ENCODE measurements at places on chromosomes 7 and 10.

DNA sequence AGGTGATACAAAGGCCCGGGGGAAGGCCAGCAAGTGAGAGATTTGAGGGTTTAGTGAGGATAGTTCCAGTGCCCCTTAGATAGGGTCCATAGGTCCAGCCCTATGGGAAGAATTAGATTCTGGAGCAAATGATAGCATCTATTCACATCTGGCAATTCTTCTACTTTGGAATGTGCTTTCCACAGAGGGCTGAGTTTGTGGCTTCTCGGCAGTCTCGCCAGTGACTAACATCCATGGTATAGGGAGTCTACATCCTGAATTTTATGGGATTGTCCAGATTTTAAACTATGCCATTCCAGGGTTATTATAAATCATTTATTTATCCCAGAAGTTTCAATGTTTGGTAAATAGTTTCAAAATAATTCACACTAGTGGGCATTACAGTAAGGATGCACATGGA is 207.3 kb upstream of the ADO start:
- no peak for DNase-seq

- DNase-seq: no peak
Measured at GRCh38 chr7:122258971-122259370, 45.6 kb downstream of the FEZF1 start.

GRCh38 chr10:5540891-5541290 is 16.1 kb downstream of the CALML3 start:
- DNase-seq: no peak

DNA sequence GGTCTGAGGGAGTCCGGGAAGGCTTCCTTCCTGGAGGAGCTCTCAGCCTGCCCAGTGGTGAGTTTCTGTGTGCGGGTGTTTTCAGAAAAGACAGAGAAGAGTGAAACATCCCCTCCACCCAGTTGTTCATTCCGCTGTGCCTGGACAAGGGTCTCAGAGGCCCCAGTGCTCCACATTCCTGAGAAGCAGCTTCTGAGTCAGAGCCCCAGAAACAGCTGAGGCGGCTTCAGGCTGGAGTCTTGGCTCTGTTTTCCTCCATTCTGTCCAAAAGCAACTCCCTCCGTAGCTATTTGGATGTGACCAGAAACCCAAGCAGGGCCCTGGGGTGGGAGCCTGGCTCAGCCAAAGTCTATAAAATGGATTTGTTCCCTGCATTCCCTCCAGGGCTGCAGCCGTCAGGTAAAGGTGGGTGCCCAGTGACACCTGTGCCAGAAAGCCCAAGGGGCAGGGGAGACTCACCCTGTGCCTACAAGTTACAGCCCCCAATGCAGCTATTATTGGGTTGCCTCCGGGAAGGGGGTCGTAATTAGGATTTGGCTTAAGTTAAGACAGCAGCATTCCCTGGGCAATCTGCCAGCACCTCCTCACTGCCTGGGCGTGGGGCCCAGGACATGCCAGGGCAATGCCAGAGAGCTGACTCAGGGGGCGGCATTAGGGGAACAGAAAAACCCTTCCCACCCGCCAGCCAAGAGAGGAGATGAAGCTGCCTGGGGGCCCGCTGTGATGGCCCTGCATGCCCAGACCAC is 13.1 kb upstream of the CAMK2G start:
- DNase-seq: no peak
